Cardiac fibroblast (primary cell): ENCODE measurements at places on chromosomes 16 and 17.

- no peak for DNase-seq
These were observed 28.9 kb downstream of the ZNF778 start for GRCh38 chr16:89246383-89246902.

GRCh38 chr16:53040788-53041187 is 11.9 kb downstream of the CHD9NB start:
- DNase-seq, result no peak

DNA sequence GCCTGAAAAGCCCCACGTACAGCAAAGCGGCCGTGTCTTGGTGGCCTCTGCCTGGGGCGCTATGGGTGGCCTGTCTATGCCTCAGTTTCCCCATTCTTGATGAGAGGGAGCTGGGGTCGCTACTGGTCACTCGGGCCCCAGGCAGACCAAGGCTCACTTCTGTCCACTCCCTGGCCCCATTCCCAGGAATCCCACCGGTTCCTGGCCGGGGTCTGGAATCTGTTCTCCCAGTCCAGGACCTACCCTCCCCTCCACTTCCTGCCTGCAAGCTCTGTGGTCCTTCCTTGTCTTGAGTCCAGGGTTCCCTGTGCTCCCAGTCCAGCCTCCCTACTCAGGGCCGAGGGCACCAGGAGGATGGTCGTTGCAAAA is 24.5 kb downstream of the METRNL start:
- DNase-seq, result no peak

DNA sequence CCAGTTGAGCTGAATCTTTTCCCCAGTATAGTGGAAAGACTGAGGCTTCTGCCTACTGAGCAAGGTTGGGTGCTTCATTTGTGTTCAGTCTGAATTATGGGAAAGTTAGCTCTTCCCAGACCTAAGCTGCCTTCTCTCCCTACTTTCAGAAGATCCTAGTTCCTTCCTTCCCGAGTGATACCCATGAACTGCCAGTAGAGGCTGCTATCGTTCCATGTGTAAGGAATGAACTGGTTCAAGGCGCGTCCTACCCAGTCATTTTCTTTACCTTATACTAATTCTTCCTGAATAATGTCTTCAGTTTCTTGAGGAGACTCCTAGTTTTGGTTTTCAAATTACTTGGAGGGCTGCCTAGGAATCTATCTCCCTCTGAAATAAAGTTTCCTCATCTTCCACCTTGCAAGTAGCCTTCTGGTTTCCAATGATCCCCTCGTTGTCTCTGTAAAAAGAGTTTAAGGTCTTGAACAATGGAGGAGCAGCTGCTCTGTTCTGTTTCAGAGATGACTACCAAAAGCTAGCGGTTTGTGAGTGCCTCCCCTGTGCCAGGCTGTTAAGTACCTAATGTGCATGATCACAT is 934 bp upstream of the AOC2 start:
- peak; percentile 82 for DNase-seq

- DNase-seq, result peak; percentile 36
These were observed 20.8 kb downstream of the GOSR2 start for GRCh38 chr17:46943501-46944393.
